Stimulated activated CD4-positive, alpha-beta T cell treated with anti-CD3 and anti-CD28 coated beads, Interleukin-12 subunit alpha, Interleukin-12 subunit beta, amount 100 ng/mL, for 24 hours (primary cell): ENCODE measurements at places on chromosomes 11 and 22.

DNA sequence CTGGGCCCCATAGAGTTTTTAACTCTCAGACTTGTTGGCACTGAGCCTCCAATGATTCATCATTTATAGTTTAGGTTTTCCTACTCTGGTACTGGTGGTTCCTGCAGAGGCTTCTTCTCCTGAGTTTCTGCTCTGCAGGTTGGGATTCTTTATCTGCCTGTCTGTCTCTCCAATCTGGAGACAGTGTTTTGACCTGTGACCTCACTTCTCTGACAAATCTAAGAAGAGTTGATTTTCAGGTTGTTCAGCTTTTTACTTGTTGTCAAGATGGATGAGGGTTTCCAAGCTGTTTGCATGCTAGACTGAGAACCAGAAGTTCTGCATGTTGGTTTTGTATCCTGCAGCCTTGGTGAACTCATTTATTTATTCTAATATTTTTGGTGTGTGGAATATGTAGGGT is 63.9 kb downstream of the JAM3 start:
- no peak for DNase-seq

GRCh38 chr11:13776134-13776815 is 107.8 kb downstream of the FAR1 start:
- no peak for DNase-seq

GRCh38 chr11:62399878-62400266 is 19.0 kb upstream of the SCGB1A1 start:
- no peak for DNase-seq

GRCh38 chr11:119624102-119624615 is 104.8 kb downstream of the NECTIN1 start:
- DNase-seq: no peak

- DNase-seq: no peak
Observed at GRCh38 chr22:30856741-30857502, 111.7 kb downstream of the MORC2 start.

DNA sequence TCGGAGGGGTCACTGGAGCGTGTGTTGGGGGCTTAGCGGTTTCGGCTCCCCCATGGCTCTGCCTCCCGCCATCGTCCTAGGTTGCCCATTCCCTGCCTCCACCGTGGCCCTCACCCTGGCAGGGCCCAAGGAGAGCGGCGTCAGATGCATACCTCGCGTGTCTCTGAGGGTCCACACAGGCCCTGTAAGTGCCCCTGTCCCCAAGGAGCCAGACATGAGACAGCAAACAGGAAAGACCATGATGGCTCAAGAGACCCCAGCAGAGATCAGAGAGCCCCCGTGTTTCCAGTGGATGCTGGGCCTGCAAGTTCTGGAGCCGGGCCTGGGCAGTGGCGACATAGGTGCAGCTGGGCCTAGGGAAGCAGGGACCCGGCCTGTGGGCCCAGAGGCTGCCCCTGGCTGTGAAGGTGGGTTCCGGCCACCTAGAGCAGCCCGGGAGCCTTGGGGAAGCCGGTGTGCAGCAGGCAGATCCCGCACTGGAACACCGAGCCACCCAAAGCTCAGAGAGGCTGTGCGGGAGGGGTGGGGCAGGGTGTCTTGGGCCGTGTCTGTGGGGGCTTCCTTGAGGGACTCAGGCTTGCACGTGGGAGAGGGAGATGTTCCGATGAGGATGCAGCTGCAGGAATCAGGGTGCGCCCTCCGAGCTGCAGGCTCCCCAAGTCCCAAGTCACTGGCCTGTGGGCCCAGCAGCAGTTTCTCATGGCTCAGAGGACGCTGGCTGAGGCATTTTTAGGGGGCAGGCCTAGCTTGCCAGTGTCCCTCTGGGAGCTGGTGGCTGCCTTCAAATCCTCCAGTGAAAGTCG is 126.4 kb downstream of the KCNQ1OT1 start:
- no peak for DNase-seq

GRCh38 chr22:46894081-46894671 is 131.7 kb downstream of the TBC1D22A start:
- DNase-seq: no peak

- DNase-seq: no peak
Observed at GRCh38 chr22:50018608-50019285, 6.2 kb upstream of the IL17REL start.

DNA sequence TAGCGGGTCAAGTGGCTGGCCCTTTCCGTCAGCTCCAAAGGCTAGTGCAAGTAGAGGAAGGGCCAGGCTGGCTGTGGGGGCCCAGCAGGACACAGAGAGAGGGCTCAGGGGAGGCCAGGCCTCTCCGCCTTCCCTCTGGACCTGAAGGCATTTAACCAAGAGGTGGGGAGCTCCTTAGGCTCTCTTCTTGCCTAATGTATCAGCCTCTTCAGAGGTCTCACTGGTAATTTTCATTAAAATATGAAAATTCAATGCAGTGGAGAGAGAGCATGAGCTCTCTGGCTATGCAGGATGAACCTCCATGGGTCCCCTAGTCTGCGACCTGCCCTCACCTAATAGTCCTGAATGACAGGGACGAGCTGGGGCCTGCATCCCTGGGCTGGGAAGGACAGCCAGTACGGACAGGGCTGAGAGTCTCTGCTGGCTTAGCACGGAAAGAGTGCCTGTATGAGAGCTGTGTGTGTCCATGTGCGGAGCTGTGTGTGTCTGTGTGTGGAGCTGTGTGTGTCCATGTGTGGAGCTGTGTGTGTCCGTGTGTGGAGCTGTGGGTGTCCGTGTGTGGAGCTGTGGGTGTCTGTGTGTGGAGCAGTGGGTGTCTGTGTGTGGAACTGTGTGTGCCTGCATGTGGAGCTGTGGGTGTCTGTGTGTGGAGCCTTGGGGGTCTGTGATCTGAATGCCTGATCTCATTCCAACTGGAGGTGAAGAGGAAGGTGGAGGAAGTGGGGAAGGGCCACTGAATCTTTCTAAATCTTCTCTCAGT is 2.4 kb downstream of the ALX4 start:
- DNase-seq: no peak

- no peak for DNase-seq
Observed at GRCh38 chr22:48558606-48559402, 1268.9 kb downstream of the BRD1 start.

DNA sequence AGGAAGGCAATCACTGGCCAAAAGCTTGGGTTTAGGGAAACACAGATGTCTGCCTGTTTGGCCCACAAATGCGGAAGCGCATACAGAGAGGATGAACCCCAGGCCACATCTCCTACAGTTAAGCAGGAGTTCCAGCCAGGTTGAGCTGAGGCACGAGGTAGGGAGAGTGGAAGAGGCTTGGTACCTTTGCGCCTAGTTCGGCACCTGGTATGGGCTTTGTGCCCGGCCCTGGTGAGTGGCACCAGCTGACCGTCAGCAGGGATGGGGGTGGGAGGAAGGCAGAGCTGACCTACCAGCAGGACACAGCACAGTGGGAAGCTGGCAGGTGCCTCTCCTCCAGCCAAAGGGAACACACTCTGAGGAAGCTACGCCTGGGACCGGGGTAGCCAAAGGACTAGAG is 57.6 kb downstream of the KCNC1 start:
- DNase-seq: no peak

DNA sequence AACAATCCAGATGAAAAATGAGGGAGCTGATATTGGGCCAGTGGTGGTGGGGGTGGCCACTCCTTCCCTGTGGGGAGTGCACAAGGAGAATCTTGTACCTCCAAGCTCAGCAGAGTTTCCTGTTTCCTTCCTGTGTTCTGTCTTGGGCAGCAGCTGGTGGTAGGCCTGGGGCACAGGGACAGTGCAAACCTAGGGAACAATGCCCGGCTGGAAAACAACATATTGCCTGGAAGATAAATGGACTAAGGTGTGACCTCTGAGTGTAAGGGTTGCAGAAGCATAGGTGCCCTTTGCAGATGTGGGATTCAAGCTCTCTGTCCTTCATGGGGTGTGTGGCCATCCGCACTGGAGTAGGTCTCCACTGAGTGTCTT is 5.8 kb upstream of the JAM3 start:
- no peak for DNase-seq

DNA sequence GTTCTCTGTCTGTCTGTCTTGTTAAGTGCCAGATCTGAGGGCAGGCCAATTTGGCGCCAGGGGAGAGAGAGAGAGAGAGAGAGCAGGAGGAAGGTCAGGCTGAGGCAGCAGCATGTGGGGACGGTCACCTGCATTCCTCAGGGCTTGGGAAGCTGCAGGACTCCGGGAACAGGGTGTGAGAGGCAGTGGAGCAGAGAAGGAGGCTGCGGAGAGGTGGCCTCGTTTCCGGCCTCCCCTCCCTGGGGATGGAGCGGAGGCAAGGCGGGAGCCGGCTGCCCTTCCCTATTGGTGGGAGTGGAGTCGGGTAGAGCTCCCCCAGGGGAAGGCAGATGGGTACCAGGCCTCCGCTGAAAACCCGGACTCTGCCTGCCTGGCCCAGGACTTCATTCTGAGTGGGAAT is 9.7 kb downstream of the CLMP start:
- DNase-seq: no peak

GRCh38 chr11:92347454-92347853 is 122.8 kb downstream of the FAT3 start:
- DNase-seq: no peak

GRCh38 chr11:131704682-131705081 is 334.3 kb downstream of the NTM start:
- no peak for DNase-seq

DNA sequence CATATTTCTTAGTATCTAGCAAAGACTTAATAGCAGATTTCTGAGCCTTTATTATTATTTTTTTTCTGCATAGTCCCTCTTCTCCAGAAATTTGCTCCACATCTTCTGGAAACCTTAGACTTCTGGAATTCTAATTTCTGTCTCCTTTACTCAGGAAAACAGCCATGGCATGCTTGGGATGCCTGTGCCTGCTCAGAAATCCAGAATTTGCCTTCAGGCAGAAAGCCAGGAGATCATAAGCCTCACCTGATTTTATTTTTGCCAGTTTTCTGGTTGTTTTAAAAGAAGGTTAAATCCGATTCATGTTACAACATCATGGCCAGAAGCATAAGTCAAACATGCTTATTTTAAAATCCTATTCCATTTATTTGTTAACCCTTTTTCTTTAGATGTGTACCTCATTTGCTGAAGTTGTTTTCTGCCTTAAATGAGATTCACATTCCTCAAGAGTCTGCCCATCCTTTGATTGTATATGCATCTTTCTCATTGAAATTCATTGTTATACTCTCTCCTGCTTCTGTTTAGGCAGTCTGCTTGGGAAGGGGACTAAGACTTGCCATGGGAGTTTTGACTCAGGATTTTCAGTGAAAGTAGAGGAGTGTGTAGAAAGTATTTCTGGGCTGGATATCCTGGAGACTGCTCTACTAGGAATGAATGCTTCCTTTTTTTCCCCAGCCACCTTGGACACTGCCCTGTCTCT is 37.1 kb downstream of the SIK2 start:
- no peak for DNase-seq

DNA sequence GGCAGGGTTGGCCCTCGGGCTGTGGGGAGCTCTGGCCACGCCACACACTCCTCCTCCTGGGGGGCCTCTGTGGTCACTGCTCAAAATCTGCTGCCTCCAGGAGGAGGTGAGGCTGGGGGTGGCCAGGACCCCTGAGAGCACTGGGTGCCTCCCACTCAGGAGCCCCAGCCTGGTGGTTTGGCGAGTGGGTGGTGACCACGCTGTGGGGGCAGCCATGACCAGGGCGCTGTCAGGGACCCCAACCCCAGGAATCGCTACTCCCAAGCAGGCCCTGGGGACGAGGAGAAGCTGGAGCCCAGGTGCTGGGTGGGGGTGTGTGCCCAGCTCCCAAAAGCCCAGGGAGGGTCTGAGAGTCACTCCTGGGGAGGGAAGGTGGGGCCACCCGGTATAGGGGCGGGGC is 30.1 kb downstream of the TSPAN4 start:
- DNase-seq: no peak

DNA sequence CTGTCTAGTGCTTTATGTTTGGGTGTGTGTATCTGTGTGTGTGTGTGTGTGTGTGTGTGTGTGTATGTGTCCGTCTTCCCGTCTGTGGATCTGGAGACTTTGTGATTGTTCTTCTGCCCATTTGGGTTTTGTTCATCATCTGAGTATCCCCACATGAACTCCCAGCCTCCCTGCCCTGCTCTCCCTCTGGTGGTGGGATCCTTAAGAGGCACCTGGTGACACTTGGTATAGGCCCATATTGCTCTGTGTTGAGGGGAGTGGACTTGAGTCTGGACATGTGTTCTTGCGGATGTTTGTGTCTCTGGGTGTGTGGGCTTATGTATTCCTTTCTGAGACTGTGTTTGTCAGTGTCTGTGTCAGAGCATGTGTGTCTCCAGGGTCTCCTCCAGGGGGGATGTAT is 15.3 kb downstream of the RCOR2 start:
- no peak for DNase-seq
